Umbilical cord (tissue), 2 donors: ENCODE measurements at places on chromosomes 3 and 15. TPM values are rescaled to one million over a fixed set of nuclear protein-coding genes. Genes with fewer than 3 reads are reported as not detected.

DNA sequence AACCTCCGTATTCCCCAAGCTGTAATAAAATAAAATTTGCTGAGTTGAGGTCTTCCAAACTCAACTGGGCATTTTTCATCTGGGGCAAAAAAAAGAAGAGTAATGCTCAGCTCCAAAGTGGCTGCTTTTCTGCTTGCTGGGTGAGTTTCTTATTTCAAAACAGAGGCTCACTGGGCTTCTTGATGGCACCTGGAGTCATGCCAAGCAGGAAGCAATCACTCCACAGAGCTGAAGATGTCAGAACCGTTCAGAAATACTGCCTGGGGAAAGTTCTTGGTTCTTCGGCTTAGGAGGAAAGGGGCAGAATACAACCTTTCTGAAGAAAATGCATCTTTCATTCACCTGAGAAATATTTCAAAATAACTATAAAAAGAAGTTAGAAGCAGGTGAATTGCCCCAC is 4.1 kb downstream of the CCR9 start:
- DNase-seq = peak; percentile 23

Gene CMTM8
- total RNA-seq = not detected

Gene WDR6
- 31.3 TPM for total RNA-seq

Gene ASB7
- 10.6 TPM for total RNA-seq

DNA sequence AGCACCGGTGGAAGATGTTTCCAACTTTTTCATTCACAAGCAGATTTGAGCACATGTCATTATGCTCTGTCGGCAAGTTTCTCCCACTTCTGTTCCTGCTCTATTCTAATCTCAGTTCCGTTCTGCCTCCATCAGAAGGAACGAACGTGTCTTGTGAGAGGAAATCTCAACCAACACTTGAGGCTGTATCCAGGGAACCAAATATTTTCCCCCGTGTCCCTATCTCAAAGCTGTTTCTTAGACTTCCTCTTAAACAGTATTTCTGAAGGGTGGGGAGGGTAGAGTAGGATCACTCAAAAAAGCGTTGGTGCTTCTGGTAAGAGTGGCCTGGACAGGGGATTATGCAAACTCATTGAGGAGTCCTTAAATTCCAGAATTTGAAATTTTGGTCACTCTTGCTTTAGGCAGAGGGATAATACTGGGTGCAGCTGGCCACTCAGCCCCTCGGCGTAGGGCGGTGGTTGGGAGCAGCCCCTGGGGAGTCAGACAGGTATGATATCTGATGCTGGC is 54.9 kb downstream of the FRMD4B start:
- peak; percentile 65 for DNase-seq

GRCh38 chr3:105538483-105538882 is 171.8 kb downstream of the ALCAM start:
- DNase-seq = no peak

DNA sequence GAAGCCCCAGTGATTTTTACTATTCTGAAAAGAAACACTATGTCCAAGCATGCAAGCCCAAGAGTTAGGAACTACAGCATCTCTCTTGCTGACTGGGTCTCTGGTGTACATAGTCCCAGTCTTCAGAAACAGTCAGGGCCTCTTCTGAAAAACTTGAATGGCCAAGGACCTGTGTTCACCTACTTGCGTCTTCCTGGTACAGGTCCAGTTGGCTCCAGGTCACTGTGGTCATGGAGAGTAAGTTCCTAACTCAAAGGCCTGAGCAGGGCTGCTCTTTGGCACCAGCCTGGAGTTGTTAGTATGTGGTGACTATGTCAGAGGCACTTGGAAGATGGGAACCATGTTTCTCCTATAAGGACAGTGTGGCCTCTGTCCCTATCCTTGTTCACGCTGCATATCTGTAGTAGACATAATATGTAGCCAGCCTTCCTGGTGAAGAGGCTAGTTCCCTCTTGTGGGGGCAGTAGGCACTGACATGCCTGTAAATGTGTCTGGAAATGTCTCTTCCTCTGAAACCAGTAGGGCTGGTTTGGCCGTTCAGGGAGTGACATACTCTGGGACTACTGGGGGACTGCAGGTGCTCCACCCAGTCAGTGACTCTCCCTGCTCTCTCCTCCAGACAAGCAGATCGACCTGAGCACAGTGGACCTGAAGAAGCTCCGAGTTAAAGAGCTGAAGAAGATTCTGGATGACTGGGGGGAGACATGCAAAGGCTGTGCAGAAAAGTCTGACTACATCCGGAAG is 2.6 kb upstream of the RBM15B start:
- DNase-seq = peak; percentile 81

Gene FEZF2
- 1.9 TPM for total RNA-seq

- no peak for DNase-seq
Measured at GRCh38 chr3:151796105-151796680, 17.7 kb upstream of the AADAC start.

DNA sequence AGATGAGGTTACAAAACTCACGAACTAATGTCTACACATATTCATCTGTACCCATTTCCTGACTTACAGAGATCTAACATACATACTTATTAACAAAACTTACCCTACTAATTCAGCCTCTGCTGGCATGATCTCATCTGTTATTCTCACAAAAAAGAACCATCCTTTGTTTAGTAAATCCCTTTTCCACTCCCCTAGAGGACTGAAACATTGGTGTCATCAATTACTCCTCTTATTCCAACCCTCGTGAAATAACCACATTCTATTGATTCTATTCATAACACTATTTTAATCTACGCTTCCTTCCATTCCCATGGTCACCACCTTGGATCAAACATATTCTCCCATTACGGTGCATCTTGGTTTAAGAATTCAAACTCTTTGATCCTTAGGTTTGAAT is 505.9 kb downstream of the SI start:
- DNase-seq = no peak

- DNase-seq = no peak
Measured at GRCh38 chr3:146969356-146969755, 364.2 kb upstream of the PLSCR5 start.

Gene TEX55
- total RNA-seq = not detected

Gene FAM107A
- 2.6 TPM for total RNA-seq

DNA sequence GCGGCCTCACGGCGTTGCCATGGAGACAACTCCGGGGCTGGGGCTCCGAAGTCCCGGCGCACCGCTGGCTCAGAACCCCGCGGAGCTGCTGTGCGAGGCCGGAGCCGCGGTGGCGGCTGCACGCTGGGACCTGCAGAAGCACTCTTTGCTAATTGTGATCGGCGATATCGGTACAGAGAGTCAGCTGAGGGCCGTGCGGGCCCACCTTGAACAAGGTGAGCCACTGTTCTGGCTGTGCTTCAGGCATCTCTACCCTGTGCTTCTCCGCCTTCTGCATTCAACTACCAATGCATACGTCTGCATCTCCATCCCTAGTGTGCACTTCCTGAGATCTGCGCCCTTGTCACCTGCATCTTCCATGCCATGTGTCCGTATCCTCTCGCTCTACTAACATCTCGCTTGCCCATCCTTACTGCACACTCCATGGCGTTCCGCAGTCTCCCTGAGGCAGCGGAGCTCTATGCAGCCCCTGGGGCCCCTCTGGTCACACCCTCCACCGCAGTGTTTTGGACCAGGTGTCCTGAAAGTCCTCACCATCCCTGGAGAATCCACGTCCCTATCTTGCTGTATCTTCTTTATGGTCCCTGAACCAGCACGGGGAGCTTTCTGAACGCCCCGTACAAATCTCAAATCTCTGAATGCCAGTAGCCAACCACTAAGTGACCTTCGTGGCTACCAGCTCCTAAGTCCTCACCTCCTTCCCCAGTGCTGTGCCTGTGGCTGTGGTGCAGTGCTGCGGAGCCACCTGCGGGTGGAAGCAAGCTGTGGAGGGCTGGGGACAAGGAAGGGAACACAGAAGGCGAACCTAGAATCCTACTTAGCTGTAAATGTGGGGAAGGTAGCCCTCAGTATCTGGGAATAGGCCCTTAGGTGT is 6.2 kb upstream of the MAP1A start:
- no peak for DNase-seq

DNA sequence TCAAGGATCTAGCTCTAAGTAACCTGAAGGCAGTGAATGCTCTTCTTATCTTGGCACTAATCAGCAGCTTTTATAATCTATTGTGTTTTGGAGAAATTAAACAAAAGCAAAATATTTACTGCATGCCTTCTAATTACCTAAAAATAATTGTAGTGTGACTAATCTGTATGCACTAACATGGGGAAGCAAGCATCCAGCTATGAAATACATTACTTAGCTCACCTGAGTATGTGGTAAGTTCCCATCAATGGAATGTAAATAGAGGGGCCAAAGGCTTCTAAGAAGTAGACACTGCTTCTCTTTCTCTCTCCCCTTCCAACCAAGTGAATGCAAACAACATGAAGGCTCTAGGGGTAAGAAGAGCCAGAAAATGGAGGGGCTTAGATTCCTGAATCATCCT is 165.6 kb downstream of the STAG1 start:
- DNase-seq = no peak

Gene ACOX2
- total RNA-seq = 17.1 TPM

Gene FBXO40
- 2.2 TPM for total RNA-seq

DNA sequence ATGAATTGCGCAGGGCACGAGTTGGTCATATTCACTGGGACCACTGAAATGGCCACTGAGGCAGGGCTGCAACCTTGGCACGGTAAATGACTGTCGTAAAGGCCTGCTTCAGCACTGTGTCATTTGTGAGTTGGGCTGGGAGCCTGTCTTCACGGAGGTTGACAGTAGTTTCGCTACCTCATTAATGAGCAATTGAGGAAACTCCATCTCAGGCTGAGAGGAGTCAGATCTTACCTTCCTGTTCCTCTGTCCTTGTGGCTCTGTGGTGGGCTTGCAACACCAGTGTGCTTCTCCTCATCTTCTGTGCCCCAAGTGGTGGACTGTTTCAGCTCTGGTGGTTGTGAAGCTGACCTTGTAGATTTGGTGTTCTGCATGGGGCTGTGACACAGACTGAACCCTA is 80.1 kb upstream of the EIF1B start:
- no peak for DNase-seq

DNA sequence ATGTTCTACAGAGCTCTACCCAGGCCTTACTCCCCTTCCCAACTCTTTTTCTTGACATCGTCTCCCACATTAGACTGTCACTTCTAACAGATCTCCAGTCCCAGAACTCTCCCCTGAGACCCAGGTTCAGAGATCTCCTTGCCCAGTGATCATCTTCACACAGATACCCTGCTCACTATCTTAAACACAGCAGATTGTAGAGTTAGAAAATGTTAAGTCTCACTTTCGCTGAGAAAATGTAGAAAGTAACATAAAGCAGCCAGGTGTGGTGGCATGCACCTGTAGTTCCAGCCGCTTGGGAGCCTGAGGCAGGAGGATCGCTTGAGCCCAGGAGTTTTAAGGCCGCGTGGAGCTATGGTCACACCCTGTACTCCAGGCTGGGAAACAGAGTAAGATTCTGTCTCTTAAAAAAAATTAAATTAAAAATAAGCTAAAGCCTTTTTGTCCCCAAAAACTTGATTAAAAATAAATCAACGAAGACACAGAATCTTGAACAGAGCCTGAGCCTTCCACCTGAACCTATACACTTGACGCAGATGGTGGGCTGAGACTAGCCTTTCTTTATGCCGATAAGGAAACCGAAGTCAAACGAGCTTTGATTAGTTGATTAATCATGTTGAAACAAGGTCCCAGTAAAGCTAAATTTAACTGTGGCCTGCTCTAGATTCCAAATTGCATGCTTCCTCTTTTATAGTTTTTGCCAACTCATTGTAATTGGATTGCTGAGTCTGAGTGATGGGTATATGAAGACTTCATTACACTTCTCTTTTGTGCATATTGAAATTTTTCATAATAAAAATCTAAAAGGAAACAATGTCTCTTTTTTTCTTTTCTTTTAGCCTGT is 31.3 kb upstream of the BLM start:
- no peak for DNase-seq

DNA sequence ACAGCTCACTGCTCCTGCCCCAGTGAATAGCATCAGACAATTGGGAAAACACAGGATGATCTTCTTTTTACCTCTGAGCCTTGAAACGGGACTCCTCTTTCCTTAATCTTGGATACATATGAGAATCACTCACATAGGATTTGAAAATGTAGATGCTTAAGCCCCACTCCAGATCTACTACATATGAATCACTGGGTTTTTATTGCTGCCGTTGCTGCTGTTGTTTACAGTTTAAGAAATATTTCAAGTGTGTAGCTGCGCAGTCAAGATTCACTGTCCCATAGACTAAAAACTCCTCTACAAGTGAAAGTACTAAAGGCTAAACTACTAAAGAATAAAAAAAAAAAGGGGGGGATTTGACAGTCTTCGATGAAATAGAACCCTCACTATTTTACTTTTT is 765.9 kb downstream of the NTRK3 start:
- DNase-seq = peak; percentile 70
